ENCODE measurements at places on chromosomes 16 and 17.
A peak's percentile ranks its signal among the peaks of the same experiment; 100 is the strongest.

GRCh38 chr16:27549464-27549745 is 308 bp downstream of the GTF3C1 start:
- DNase-seq = no peak

DNA sequence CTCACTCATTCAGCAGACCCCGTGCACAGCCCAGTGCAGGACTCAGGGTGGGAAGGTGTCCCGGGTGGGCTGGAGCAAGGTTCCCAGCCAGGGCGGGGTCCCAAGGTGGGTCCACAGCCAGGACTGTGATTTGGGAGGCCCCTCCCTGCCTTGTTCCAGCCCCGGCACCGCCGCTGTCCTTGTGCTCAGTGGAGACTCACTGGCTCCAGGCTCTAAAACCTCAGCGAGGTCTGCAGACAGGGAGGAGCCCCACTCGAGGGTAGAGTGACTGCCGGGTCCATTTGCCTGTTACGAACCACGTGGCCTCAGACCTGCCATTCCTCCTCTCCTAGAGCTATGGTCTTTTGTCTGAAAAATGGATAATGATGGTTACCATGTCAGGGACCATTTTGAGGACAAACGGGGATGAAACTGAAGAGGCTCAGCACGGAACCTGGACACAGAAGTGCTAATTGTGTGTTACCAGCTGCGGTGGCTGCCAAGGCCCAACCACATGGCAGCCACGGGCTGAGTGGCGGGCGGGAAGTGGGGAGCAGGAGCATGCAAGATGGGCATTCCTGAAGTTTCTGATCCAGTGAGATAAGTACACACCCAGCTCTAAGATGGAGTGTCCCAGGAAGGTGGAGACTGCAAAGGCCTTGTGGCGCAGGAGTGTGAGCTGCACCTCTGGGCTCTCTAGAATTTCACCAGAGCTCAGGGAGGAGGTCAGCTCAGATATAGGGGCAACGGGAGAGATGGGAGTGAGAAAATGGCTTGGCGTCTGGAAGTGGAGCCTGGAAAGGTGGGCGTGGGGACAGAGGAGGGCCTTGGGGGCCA is 317.6 kb downstream of the SEC14L1 start:
- DNase-seq = no peak

DNA sequence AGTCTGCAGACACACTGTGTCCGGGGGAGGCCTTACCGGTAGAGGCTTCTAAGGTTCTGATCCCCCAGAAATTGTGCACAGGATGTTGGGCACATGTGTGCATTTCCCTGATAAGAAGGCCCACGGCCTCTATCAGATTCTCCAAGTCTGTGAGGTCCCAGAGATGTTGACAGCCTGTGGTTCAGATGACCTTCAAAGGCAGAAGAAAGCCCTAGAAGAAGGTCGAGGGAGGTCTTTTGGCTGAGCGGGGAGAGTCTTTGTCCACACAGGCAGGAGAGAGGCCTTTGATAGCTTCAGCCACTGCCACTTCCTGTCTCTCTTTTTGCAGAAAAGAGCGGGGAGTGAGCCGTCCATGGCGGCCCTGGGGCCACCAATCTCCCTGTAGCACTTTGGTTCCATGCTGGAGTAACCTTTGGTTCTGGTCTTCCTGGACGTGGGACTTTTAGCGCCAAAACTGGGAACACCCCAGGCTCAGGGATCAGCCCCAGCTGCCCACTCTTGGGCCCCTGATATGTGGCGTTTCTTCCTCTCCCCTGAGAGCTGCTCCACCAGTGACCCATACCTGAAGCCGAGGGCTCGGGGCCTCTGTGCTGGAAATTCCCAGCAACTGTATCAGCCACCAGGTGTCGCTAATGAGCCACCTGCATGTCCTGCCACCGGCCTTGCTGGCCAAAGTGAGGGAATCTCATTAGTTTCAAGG is 28.1 kb upstream of the LGALS9 start:
- DNase-seq = peak; percentile 50

DNA sequence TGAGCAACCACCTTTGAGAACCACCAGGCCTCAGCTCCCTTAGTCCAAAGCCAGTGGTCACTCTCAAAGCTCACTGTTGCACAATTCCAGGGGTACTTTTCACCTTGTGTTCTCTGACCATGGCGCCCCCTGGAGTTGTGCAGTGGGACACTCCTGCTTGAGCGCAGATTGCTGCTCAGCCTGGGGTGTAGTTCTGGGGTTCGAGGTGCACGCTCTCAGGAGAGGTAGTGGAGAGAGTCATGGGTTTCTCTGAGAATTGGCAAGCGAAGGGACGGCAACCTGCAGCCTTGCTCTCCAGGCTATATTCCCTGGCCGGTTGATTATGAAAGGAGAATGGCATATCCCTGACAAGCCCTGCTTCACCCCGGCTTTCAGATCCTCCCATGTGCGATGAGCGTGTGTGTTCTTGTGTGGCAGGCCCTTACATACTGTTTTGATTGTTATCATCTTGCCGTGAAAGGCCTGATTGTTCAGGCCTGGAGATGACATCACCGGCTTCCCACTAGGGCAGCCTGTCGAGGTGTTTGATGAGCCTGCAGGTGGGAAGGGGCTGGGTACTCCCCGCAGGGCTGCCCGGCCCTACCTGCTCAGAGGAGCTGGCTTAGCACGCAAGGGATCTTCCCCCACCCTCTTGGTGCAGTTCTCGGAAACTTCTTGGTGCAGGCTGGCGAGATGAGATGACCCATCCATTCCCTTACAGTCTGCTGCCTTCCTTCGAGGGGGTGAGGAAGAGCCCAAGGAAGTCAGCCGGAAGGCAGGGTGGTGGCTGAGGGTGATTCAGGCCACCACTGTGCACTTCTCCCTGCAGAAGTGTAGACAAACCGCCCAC is 431.2 kb downstream of the SLC39A11 start:
- DNase-seq = no peak

GRCh38 chr17:70521821-70522256 is 352.5 kb downstream of the KCNJ2 start:
- DNase-seq = peak; percentile 2

DNA sequence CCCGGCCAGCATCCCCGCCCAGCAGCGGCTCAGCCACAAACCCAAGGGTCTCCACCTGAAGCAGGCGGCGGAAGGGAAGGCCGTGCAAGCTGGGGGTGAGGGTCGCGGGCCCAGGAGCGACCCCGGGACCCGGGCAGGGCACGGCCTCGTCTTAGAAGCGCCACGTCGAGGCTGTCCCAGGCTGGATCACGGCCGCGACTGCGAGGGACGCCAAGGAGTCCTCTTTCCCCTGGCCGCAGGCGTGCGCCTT is 538 bp upstream of the CCNF start:
- DNase-seq = no peak

- no peak for DNase-seq
Observed at GRCh38 chr17:57735707-57736106, 9.4 kb downstream of the CCDC182 start.

GRCh38 chr16:72957303-72958277 is 90.3 kb downstream of the ZFHX3 start:
- DNase-seq = no peak

DNA sequence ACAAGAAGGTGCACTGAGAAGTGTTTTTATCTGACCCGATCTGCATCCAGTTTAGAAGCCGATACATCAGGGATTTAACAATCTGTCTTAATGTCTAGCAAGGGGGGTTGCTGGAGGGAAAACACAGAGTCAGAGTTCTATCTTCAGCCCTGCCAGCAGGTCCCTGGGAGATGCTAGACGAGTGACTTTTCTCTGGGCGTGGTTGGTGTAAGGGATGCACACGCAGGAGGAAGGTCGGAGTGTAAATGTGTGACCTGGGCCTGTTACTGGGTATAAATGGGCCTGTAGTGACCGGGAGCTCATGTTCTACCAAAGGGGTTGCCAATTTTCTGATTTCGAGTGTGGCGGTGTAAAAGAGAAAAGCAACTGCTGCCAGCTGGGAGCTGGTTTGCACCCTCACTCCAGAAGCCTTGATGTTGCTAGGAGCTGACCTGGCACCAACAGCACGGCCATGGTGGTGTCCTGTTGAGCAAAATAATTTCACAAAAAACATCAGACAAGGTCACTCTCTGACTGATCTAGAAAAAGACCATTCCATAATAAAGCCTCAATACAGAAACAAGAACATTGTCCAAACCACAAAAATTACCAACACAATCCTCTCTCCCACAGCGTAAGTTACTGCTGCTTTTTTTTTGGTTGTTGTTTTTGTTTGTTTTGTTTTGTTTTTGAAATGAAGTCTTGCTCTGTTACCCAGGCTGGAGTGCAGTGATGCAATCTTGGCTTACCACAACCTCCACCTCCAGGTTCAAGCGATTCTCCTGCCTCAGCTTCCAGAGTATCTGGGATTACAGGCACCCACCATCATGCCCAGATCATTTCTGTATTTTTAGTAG is 1.3 kb upstream of the KCTD13 start:
- DNase-seq = no peak

Measured in fibroblast of skin of right biceps (primary cell).